ENCODE measurements at places on chromosomes 2 and 18. TPM values are rescaled to one million over a fixed set of nuclear protein-coding genes. Genes with fewer than 3 reads are reported as not detected.

The SLC5A7 gene
- total RNA-seq = not detected

The CPS1 gene
- total RNA-seq = 10.5 TPM

The OXER1 gene
- total RNA-seq = not detected

The ANKRD23 gene
- 0.32 TPM for total RNA-seq

The BUB1 gene
- total RNA-seq = 5.8 TPM

The FAM124B gene
- 1.8 TPM for total RNA-seq

The AFG3L2 gene
- total RNA-seq = 32.3 TPM

The MAIP1 gene
- 8.6 TPM for total RNA-seq

The LIMS3 gene
- 2.3 TPM for total RNA-seq

The SERPINB7 gene
- not detected for total RNA-seq

The DSG4 gene
- total RNA-seq = not detected

The BCL11A gene
- not detected for total RNA-seq

The GLI2 gene
- 6.6 TPM for total RNA-seq

The REEP1 gene
- total RNA-seq = not detected

The OR6B2 gene
- total RNA-seq = not detected
